ENCODE measurements at places on chromosomes 7 and 10. TPM values are rescaled to one million over a fixed set of nuclear protein-coding genes. Genes with fewer than 3 reads are reported as not detected.

GRCh38 chr10:31154996-31155395 is 123.3 kb upstream of the ZNF438 start:
- no peak for DNase-seq

SEMA3A gene
- 10.4 TPM for total RNA-seq

SPDYE2B gene
- 2.6 TPM for total RNA-seq

DNA sequence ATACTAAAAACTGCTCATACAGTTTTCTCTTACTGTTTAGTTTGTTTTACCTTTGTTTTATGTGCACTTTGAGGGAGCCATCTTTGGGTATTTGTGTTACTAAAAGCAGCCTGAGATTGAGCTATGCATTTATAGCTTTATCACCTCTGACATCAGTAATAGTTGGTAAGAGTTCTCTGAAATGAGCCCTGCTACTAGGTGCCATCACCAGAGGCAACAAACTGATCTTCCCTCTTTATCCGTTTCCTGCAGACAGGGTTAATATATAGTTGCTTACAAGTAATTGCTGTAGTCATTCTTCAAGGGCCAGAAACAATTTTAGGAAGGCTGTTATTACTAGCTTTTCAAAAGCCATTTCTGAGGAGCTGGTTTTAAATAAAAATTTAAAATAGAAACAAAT is 49.1 kb downstream of the KIF20B start:
- no peak for DNase-seq

DNA sequence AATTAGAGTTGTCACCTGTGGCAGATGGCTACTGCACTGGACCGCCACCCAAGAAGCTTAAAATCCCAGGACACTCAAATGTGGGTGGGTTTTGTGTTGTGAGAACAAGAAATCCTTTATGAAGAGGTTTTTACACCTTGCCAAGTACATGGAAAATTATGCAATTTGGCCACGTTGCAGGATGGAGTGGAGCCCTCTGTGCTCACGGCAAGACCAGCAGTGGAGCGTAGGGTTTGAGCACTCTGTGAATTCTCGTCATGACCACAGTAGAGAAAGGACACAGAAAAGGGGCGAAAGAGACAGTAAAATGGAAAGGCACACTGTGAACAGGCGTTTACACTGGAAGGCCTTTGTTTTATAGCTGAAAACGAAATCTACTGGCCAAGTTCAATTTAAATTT is 222.6 kb downstream of the ADARB2 start:
- DNase-seq = no peak

AIMP2 gene
- 48.6 TPM for total RNA-seq

- no peak for DNase-seq
Observed at GRCh38 chr7:5419539-5420066, 4.0 kb downstream of the TNRC18 start.

GRCh38 chr10:93600446-93601145 is 439 bp downstream of the RBP4 start:
- DNase-seq = peak; percentile 53

ARHGEF5 gene
- total RNA-seq = 5.3 TPM

DIP2C gene
- total RNA-seq = 24.8 TPM

- DNase-seq = no peak
Observed at GRCh38 chr7:13538669-13539068, 450.8 kb downstream of the ETV1 start.

LRRD1 gene
- total RNA-seq = 4.1 TPM

DNA sequence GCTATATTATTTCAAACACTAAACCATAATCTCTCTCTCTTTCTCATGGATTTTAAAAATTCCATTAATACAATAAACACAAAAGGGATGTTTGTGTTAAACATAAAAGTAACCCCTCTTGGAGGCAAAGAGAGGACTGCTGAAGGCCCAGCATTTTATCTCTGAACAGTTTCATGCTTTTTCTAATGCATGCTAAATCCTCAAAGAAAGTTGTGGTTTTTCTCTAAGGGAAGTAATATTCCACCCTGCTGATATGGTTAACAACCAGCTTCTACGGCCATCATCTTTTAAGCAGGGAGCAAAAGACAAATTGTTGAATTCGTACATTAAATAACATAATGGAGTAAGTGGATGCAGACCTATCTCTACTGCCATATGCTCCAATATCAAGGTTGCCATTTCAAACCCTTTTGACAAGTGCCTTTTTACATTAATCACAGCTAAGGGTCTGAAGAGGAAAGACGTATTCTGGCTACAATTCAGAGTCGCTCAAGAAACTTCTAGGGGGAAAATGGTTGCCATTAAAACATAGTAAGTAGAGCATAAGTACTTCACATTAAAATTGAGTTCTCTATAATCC is 103.1 kb downstream of the SLC25A13 start:
- DNase-seq = peak; percentile 52

AMPH gene
- total RNA-seq = 2.4 TPM

LARP4B gene
- total RNA-seq = 32.7 TPM

GRCh38 chr7:73749931-73750776 is 11.6 kb upstream of the ABHD11 start:
- peak; percentile 45 for DNase-seq

- peak; percentile 32 for DNase-seq
Observed at GRCh38 chr10:103276896-103277712, at the start of gene INA. Gene INA (plus strand): TSS chr10:103277138. CDS start chr10:103277212, 74 bp downstream.

GRCh38 chr7:34260279-34260678 is 354.9 kb downstream of the BMPER start:
- peak; percentile 59 for DNase-seq

FEZF1 gene
- 0.48 TPM for total RNA-seq

DNA sequence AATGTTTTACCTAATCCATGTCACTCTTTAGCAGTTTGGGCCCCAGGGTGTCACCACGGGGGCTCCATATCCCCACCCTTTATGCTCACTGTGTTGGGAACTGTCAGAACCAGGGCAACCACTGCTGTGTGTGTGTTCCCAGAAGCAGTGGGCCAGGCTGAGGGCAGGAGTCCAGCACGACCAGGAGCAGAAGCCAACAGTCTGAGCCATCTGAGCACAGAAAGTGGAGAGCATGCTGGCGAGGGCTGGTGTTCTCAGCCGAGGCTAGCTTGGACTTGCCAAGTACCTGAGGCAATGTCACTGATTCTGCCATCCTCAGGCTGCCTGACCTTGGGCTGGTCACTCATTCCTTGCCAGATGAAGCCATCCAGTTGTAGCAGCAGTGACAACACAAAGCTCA is 285.0 kb downstream of the BMPER start:
- no peak for DNase-seq

DNA sequence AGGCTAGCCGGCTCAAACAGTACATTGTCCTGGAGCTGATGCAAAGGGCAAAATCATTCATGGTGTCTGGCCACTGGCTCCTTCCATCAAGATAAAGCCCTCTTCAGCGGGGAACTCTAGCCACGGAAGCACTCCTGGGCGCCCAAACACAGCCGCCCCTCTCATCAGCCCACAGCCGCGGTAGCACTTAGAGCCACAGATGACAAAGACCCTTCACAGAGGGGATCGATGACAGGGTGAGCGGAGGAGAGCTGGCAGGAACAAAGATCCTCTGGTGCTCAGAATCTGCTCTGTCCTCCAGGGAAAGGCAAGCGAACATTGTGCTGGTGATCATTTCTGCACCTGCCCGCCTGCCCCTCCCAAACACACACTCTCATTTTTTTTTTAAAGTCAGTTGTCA is 222.2 kb upstream of the NRP1 start:
- DNase-seq = no peak

- DNase-seq = no peak
Observed at GRCh38 chr10:7585228-7585627, 81.5 kb downstream of the ITIH5 start.

CELF2 gene
- 10.1 TPM for total RNA-seq

GRCh38 chr7:151895631-151896031 is 18.7 kb upstream of the PRKAG2 start:
- no peak for DNase-seq

- no peak for DNase-seq
Observed at GRCh38 chr10:47176903-47177868, 122.8 kb upstream of the GDF10 start.

SH2D4B gene
- total RNA-seq = 1.9 TPM

HPSE2 gene
- total RNA-seq = 18.8 TPM

DNA sequence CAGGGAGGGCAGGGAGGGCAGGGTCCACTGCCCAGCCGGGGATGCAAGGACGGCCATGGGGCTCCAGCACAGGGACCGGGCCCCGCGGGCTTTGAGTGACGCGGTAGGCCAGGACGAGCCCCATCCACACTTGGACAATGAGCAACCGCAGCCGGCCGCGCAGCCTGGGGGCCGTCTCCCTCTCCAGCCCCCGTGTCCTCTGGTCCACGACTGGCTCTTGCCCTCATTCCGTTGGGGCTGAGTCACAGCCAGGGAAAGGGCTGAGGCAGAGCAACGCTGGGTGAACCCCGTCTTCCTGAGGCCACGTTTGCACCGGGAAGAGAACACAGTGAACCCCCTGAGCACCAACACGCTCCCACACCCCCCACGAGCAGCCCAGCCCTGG is 23.7 kb downstream of the SHH start:
- no peak for DNase-seq

DNA sequence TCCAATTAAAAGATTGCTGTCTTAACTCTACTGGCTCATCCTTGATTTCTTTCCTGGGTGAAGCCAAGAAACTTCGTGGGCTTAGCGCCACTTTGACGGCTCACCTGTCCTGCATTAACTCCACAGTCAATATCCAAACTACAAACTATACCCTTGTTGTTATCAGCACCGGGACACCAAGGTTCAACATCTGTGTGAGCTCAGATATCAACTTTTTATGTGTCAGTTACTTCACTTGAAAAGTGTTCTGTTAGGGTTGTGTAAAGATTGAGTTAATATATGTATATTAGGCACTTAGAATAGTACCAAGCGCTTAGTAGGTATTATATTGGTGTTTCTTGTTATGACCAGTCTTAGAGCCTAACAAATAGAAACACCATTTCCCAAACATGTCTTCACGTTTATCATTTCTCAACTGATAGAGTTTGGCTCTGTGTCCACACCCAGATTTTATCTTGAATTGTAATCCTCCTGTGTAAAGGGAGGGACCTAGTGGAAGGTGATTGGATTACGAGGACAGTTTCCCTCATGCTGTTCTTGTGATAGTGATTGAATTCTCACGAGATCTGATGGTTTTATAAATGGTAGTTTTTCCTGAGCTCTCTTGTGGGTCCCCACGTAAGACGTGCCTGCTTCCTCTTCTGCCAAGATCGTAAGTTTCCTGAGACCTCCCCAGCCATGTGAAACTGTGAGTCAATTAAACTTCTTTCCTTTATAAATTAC is 19.0 kb upstream of the ST8SIA6 start:
- no peak for DNase-seq

- no peak for DNase-seq
Observed at GRCh38 chr7:150949971-150950491, 28.1 kb downstream of the KCNH2 start.

DNA sequence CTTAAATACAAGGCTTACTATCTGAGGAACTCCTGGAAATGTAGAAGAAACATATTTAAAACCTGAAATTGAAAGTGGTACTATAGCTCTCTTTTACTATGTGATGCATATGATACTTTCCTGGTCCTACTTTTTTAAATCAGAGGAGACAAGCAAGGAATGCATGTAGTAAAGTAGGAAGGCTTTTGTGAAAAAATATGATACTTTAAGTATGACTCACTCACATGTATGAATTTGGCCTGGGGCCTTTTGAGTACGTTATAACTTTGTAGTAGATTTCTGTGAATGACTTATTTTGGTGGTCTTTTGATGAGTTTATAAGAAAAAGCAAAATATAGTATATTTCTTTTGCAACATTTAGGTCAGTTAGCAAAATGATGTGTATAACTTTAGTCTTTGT is 53.8 kb downstream of the TAX1BP1 start:
- DNase-seq = peak; percentile 48

STK31 gene
- total RNA-seq = 2.6 TPM

DNA sequence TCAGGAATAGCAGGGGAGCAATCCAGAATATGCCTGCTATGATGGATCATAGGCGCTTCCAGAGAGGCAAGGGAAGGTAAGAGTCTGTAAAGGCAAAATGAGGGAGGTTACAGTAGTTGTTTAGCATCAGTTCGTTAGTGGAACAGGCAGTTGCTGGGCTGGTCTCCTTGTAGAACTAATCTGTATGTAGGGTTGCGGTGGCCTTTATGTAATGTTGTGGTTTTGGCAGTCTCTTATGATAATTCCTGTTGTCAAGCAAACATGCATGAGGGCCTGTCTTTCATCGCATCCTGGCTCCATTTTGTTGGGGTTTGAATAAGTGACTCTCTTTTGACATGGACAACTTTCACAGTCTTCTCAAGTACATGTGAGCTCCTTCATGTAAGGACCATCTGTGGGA is 427.8 kb upstream of the LRGUK start:
- DNase-seq = no peak

OR6B1 gene
- total RNA-seq = 4.3 TPM

DNA sequence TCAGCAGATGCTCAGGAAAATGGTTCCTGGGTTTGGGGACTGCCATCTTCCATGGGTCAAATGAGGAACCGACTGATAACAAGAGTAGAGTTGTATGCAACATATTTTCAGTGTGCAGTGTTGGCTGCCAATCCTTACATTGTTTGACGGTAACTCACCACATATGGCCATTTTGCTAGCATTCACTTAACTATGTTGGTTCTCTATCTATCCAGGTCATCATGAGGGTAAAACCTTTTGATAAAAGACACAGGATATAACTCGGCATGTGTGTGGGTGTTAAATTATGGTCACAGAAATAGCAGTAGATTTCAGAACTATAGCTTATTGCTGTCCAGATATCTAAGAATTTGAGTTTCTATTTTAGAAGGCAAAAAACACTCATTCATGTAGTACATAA is 140.7 kb upstream of the AOAH start:
- no peak for DNase-seq

All from umbilical cord (tissue), 2 donors.